ENCODE measurements at places on chromosomes 1 and 21.

DNA sequence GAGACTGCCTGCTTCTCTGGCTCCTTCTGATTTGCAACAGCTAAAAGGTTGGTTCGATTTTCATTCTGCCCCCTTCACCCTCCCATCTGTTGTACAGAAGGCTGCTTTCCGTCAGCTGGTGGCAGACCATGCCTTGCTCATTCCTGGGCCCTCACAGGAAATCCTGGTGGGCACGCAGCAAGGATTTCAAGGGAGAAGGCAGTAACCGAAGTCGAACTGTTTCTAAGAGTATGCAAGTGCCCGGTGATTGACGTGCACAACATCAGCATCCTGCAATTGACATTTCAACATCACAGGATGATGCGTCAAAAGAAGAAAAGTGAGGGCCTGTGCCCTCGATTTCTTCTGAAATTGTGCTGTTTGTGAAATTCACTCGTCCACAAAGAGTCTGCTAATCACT, 83.8 kb downstream of the PLPP3 start:
- no peak for DNase-seq

DNA sequence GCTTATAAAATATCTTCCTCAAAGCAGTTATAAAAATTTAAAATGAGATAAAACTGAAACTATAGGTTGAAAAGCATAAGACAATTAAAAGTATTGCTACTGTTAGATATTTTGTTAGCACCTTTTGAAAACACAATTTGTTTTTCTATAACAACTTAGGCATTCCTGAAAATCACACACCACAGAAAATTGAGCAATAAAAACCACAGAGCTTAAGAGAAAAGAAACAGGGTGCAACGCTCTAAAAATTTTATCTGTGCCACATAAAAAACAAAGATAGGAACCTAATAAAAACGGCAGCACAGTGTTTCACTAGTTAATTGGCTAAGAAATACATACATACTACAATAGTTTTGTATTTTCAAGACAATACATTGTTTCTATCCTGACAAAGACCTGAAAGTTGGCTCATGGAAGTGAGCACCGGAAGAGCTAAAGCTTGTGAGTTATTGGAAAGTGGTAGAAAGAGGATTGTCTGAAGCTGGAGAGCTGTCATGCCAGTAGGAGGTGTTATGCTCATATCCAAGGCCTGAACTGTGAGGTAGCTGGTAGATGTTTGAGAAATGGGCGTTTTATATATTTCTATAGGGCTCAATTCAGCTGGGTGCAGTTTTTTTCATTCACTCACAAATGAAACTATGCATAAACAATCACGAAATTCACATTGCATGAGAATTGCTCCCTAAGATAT, 45.8 kb downstream of the RGS7 start:
- DNase-seq, result no peak

- DNase-seq, result no peak
Measured at GRCh38 chr1:82893712-82894470, 1093.2 kb downstream of the ADGRL2 start.

GRCh38 chr1:1287288-1288110, 7.3 kb downstream of the SCNN1D start:
- no peak for DNase-seq

- DNase-seq, result peak; percentile 70
Measured at GRCh38 chr1:9615316-9616063, 26.8 kb downstream of the TMEM201 start.

DNA sequence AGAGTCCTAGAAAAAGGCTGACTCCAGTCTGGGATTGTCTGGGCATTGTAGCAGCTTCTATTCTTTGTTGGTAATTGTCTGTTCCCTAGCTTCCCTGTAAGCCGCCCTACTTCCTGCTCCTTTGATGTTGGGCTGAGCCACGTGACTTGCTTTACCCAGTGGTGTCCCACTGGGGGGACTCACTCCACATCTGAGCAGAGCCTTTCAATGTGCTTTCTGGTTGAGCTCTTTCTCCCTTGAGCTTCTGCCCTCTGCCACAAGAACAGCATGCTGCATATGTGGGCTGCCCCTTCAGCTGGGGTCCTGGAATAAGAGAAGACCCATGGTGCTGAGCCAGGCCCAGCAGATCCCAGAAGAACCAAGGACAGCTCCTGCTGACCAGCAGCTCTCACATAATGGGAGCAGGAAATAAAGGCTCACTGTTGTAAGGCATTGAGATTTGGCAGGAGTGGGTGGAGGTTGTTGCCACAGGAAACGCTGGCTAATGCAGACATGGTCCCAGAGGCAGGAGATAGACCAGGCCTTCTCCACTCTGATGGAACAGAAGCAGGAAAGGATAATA, 276.3 kb upstream of the GJB5 start:
- DNase-seq, result no peak

- no peak for DNase-seq
Measured at GRCh38 chr1:41444785-41445184, 39.7 kb downstream of the EDN2 start.

DNA sequence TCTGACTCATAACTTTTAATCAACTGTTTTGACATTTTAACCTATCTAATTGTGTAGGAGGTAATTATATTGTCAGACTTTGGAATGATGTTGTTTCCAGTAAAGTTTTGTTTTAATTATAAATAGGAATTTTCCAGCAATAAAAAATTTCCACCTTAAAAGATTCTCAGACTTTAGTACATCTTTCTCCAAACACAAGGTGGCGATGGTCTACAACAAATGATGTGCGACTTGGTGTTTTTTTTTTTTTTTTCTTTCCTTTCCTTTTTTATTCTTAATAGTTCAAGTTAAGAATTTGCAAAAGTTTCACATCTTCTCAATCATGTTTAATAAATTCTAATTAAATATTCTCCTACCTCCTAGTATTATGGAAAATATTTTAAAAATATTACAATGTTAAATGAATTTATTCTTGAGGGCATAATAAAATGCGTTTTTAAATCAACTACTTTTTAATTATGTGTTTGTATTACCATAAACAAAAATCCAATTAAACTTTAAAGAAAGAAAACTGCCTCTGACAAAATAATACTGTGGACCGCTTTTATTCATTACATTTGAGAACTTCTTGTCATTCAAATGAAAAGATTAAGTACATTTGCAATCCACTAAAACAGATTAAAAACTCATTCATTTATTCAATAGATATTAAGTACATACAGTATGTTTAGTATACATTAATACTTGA, 4.4 kb upstream of the ADAMTS1 start:
- no peak for DNase-seq

GRCh38 chr1:46043458-46044017, 88.9 kb downstream of the PIK3R3 start:
- peak; percentile 83 for DNase-seq

DNA sequence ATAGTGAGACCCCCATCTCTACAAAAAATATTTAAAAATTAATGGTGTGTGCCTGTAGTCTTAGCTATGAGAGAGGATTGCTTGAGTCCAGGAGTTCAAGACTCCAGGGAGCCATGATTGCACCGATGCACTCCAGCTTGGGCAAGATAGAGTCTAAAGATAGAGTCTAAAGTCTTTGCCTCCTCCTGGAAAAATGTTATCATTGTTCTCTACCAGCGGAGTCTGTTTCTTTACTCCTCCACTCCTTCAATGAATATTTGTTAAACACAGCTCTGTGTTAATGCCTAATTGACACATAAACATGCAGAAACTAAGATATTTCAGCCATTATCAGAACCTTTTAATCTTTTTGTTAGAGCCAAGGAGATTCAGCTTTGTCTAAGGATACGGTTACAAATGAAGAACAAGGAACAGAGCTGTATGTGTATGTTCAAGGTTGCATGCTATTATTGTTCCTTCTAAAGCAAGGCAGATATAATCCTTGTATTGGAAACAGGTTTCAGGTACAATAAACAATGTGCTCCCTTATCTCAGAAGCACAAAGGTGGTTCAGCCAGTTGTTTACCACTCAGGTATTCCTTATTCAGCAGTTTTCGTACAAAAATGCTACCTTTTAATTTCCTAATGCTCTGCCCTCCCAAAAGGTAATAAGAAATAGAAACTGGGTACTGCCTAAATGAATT, 15.4 kb downstream of the OVAAL start:
- DNase-seq, result no peak

DNA sequence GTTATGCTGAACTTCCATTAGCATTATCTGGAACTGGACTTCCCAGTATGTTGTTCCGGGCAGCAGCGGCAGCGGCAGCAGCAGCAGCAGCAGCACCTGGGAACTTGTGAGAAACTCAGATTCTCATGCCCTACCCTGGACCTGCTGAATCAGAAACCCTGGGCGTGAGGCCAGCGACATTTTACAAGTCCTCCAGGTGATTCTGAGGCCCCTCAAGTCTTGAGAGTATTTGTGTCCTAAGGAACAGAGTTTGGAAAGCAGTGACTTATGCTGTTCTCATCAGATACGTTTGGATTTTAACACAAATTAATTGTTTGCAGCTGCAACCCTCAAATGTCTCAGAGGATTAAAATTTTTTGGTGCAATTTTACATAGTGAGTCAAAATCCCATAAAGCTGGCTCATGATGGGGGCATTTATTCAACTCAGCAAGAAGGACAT, 157.2 kb upstream of the KAZN start:
- DNase-seq, result no peak

GRCh38 chr1:236009857-236010256, 55.0 kb downstream of the NID1 start:
- DNase-seq, result no peak

DNA sequence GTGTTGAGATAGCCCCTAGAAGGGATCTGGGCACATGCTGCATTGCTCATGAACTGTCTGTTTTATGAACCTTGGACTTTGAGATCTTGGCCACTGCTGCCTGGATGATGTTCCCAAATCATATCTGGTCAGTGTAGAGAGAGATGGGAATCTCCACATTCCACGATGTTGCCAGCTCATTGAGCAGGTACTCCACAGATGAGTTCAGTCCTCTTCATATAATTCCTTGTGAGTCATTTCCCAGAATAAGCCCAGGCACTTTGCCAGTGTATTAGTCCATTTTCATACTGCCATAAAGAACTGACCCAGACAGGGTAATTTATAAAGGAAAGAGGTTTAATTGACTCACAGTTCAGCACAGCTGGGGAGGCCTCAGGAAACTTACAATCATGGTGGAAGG, 254.0 kb upstream of the RUNX1 start:
- no peak for DNase-seq

GRCh38 chr1:78855258-78855657, 151.3 kb downstream of the ADGRL4 start:
- DNase-seq, result no peak

DNA sequence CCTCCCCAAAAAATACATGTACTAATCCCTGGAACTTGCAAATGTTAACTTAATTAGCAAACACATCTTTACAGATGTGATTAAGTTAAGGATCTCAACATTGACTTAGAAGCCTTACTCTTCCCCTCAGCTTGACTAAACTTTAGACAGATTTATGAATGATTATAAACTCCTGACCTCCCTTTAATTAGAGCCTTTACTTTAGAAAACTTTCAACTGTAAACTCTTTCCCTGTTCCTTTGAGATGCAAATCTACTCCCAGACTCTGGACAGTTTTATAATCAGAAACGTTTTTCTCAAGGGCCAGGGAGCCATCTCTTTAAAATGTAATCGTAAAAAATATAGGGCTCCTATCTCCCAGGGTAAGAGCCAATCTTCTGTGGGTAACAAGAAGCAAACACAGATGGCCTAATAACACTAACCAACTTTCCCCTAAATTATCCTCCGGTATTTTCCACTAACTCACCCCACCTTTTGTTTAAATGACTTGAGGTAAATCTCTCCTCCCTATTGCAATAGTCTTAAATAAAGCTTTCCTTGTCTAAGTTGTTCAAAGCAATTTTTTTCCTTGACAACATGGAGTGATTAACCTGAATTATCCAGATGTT, 284.1 kb downstream of the BRINP3 start:
- no peak for DNase-seq

GRCh38 chr1:11690397-11691301, 861 bp upstream of the DRAXIN start:
- DNase-seq, result no peak

DNA sequence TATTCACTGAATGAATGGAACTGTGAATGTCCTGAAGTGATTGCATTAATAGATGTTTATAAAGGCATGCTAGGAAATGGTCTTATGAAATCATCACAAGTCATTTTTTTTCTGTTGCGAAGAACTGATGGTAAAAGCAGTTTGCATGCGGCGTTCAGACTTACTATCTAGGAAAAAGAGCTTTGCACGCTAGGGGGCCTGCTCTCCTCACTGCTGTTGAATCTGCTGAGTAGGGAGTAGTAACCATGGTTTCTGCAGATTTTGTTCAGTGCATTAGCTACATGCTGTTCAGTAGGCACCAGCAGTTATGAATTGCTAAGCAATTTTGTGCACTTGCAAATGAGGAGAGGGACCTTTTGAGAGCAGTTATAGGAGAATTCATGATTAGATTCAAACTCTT, 57.9 kb downstream of the CENPF start:
- DNase-seq, result no peak

DNA sequence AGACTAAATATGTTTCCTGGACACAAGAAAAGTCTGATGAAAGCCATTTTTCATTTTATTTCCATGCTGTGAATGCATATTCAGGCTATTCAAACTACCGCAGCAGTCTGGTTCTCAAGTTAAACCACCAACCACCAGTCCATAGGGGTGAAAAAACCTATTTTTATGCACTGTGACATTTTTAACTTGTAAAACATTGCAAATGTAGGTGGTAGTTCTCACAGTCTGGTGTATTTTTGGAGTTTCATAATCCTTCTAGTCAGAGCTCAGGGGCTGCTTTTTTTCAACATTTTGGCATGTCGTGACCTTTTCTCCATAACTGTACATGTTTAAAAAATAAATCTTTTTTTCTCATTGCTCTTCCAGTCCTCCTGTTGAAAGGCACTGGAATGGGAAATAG, 907.6 kb upstream of the ADGRL2 start:
- no peak for DNase-seq

GRCh38 chr1:19042675-19043578, 86.5 kb upstream of the IFFO2 start:
- no peak for DNase-seq

DNA sequence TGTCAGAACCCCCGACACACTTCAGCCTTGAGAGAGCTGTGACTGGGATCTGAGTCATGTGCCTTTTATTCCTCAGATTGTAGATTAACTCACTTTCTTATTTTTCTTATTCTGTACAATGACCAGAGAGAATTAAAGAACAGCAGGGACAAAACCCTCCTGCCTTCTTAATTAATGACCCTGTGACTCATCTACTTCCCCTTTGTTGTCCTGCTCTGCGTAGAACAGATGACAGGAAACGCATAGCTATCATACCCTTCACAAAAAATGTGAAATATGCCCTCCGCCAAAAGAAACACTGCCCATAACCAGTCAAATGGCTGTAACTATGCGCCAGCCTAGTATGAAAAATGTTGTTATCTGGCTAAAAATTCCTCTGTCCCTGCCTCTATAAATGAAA, 9.1 kb upstream of the PADI2 start:
- DNase-seq, result peak; percentile 64

- DNase-seq, result no peak
Measured at GRCh38 chr1:17065666-17066065, 11.8 kb upstream of the SDHB start.

- no peak for DNase-seq
Measured at GRCh38 chr21:38921511-38922251, 116.0 kb downstream of the ETS2 start.

DNA sequence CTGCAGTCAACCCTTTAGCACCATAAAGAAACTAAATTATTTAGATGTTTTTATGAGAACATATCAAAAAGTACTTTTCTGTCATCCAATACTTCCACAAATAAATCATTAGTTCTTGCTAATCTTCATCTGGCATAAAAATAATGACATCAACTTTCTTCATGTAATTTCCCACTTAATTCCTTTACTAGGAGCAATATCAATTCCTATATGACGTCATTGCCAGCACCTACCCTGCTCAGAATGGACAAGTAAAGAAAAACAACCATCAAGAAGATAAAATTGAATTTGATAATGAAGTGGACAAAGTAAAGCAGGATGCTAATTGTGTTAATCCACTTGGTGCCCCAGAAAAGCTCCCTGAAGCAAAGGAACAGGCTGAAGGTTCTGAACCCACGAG, 116.9 kb downstream of the PTPRC start:
- no peak for DNase-seq

Measured in germinal center (tissue), 1 donor.